ENCODE measurements at places on chromosomes 12 and 14.

GRCh38 chr12:8466241-8466640, 10.5 kb downstream of the CLEC6A start:
- no peak for DNase-seq

DNA sequence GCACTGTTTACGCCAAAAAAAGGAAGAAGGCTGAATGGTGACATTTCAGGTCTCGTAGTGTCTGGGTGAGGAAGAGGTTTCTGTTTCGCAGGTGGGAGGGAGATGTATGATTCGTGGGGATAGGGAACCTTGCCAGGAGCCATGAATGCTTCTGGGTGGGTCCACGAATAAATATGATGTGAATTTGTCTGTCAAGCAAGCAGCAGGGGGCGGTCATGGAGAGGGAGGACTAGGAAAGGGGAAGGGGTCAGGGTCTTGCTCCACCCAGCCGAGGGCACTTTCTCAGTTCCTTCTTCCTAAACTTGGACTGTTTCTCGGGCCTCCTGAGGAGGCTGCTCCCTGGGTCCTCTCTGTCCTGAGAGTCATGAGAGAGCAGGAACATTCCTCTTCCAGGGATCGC, 72.5 kb downstream of the LGMN start:
- DNase-seq, result no peak

GRCh38 chr14:54698501-54698900, 131.6 kb downstream of the SAMD4A start:
- DNase-seq, result no peak

DNA sequence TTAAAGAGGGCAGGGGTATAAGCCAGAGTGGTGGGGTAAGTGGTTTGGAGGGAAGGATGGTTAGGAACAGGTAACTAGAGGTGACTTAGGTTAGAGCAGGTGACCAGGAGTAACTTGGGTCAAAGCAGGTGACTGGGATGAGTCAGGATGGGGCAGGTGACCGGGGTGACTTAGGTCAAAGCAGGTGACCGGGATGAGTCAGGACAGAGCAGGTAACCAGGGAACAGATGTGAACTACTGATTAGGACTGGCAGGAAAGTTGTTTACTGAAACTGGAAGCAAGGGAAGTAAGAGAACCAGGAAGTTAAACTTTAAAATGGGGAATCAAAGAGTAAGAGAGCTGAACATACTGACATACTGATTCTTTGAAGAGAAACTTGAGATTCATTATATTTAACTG, 57.4 kb downstream of the FSCB start:
- DNase-seq, result no peak

GRCh38 chr12:21992823-21993222, 51.6 kb upstream of the ABCC9 start:
- DNase-seq, result no peak

GRCh38 chr14:77125823-77126325, 15.7 kb downstream of the ZDHHC22 start:
- DNase-seq, result no peak

DNA sequence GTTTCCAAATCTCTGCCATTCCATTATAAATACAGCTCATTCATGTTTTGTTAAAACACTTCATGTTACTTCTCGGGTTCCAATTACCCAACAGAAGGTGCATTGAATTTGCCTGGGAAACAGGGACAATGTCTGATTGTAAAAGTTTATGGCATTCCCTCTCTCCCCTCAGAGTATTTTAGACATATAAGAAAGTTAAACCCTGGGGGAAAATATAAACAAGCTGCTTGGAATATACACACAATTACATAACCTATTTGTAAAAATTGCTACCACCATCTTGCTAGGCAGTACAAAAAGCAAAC, 60.0 kb downstream of the BTG1 start:
- no peak for DNase-seq

DNA sequence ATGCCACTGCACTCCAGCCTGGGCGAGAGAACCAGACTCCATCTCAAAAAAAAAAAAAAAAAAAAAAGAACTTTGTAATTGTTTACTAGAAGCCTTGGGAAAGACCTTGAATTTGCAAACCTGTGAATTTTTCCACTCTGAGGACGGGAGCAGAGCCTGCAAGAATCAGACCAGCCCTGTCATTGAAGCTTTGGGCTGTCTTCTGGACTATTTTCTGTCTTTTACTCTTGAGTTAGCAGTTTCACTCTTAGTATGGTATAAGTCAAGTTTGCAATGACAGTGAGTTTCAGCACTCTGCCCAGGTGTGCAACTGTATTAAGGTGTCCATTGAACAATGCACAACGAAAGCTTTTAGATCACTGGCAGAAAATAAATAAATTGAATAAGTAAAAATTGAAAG, 81.4 kb upstream of the KRAS start:
- DNase-seq, result no peak

DNA sequence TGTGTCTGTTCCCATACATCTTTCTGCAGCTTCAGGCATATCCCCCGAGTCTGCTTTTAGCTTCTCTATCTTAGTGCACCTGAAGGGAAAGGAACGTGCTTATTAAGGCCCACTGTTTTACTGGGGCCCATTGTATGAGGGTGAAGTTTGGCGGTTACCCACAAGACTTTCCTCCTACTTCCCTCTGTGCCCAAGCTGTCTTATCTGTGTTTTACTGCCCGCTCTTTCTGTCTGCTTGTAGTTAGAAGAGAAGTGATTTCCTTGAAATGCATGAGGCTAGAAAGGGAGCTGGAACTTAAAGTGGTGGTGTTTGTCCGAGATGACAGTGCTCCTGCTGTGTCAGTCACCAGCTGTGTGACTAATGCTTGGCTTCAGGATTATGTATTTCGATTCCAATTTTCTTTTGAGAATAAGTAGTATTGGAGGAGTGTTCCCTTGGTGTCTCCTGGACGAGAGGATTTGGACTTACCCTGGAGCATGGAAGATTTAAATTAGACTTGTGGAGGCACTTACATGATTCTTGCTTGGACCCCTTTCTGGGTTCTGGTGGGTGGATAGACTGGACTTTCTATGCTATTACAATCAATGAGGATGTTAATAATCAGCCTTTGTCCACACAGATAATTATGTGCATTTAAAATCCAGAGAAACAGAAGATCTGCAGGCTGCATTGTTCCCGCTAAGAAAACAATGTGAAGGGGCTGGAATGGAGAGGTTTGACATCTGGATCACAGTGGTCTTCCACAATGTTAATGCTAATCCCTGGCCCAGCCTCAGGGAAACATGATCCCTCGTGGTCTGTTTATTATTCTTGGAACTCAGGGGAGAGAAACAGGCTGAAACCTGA, 13.9 kb upstream of the KRT86 start:
- DNase-seq, result no peak

- no peak for DNase-seq
Observed at GRCh38 chr14:89190765-89191513, 226.1 kb downstream of the FOXN3 start.

Data from activated naive CD4-positive, alpha-beta T cell treated with Interleukin-2 at 50 U/mL for 16 hours (primary cell).